ENCODE measurements at places on chromosomes 3 and 15.
A peak's percentile ranks its signal among the peaks of the same experiment; 100 is the strongest.

GRCh38 chr15:80483725-80484161 is 79.6 kb downstream of the ARNT2 start:
- no peak for DNase-seq

DNA sequence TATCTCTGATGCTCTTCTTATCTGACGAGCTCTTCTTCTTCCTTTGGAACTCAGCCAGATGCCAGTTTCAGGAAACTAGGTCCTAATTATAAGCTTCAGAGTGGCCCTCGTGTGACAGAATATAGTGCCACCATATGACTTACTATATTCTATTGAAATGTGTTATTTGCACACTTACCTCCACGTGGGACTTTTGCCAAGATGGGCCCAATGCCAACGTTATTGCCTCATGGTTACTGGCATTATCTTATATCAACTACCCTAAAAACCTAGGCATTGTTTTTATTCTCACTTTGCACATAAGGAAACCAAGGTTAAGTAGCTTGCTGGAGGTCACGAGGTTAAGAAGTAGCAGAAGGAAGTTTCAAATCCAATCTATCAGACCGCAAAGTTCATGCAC is 71.3 kb upstream of the SLCO3A1 start:
- DNase-seq: no peak

GRCh38 chr3:20916951-20917606 is 731.1 kb upstream of the SGO1 start:
- no peak for DNase-seq

- no peak for DNase-seq
Measured at GRCh38 chr15:67126551-67127330, 61.3 kb downstream of the SMAD3 start.

DNA sequence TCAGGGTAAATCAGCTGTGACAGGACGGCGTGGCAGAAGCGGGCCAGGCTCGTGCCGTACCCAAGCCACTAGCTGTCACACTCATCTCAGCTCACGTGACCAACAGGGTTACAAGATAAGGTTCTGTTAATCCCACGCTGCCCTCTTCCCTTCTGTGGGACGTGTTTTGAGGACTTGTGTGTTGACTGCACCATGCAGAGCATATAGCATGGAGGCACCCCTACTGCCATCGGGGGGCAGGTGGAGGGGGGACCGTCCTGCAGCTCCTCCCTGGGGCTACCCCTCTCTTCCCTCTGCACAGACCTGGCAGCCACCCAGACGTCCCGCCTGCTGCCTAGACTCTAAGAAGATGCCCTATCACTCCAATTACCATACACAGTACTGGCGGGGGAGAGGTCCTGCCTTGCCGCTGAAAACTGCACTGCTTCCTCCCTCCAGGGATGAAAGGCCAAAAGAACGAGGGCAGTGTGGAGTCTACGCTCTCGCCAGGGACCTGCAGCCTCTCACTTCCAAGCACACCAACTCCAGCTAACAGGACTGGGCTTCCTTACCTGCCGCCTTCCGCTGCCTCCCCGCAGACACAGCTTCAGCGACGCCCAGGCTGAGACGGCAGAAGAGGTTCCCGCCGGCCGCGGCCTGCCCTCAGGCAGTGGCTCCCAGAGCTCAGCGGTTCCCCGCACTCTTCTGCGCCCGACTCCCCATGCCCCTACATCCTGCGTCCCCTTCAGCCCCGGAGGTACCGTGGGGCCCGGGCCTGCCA is at the start of gene TNK2:
Gene TNK2, minus strand, starts transcription at position 618 of the 760 bp plus-strand sequence. CDS start 19,963 bp downstream, outside the sequence.
- DNase-seq: no peak

DNA sequence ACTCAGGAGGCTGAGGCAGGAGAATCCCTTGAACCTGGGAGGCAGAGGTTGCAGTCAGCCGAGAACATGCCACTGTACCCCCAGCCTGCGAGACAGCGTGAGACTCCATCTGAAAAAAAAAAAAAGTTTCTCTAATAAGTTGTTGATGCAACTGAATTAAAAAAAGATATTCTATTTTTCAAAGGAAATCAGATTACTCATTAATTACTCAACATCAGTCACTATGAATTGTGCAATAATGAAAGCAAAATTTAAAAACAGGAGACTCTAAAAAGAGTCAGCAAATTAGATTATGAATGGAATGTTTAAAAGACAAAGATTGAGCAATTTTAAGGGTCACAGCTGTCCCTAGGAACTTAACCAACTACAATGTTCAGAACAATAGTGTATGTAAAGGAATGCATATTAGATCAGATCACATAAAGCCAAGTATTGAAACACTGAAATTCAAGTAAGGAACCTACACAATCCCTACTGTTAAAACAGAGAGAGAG is 60.2 kb upstream of the SLC4A7 start:
- peak; percentile 90 for DNase-seq

GRCh38 chr15:49036650-49037545 is 9.3 kb downstream of the SECISBP2L start:
- peak; percentile 55 for DNase-seq

DNA sequence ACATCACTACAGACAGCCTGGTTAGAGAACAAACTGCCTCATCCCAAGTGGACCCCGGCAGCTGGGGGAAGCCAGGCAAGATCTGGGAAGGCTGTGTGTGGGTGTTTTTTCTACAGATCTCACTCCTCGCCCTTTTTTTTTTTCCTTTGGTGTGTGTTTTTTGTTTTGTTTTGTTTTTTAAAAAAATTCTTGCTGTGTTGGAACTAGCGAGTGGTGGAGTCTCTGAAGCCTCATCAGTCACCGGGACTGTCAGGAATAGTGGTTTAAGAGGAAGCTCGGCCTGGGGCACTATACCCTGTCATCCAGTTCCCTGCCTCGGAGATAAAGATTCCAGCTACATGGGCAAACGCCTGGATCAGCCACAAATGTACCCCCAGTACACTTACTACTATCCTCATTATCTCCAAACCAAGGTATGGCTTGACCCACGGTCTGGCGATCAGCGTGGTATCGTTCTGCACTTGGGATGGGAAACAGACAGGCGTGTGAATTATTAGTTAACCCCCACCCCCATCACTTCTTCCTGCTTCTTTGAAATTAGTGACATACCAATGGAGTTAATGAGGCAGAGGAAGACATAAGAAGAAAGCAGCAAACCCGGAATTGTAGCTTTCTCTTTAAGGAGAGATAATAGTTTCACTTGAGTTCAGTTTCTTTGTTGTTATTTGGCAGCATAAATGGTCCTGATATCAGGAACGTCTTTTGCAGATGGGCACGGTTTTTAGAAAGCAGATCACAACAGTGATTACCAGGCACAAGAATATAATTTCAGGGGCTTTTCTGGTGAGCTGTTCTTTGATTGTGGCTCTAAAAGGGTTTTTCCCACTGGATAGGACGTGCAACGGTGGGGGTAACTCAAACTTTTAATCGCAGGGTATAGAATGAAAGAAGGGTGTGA is 722 bp downstream of the RBMS3 start:
- peak; percentile 47 for DNase-seq

GRCh38 chr15:58136731-58137130 is 1.4 kb upstream of the AQP9 start:
- peak; percentile 83 for DNase-seq

GRCh38 chr15:76440441-76440840 is 103.9 kb downstream of the ISL2 start:
- DNase-seq: no peak

GRCh38 chr3:13407926-13408325 is 12.2 kb downstream of the NUP210 start:
- no peak for DNase-seq

- DNase-seq: no peak
Measured at GRCh38 chr3:80234706-80235105, 466.9 kb upstream of the ROBO1 start.

DNA sequence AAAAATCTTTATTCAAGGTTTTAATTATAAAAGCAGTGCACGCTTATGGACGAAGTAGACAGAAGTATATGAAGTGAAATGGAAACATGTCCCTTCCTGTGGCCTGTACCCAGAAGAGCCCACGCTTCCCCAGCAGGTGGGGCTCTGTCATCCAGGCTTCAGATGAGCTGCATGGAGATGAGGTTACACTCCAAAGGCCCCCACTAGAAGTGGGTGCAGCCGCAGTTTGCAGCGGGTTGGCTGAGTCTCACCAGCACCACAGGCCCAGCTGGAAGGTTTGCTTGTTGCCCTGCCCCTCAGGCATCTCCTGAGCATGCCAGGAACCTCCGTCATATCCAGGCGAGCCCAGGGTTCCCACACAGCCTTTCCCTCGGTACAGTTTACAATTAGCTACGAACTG is 33.1 kb downstream of the PRR20G start:
- DNase-seq: no peak

DNA sequence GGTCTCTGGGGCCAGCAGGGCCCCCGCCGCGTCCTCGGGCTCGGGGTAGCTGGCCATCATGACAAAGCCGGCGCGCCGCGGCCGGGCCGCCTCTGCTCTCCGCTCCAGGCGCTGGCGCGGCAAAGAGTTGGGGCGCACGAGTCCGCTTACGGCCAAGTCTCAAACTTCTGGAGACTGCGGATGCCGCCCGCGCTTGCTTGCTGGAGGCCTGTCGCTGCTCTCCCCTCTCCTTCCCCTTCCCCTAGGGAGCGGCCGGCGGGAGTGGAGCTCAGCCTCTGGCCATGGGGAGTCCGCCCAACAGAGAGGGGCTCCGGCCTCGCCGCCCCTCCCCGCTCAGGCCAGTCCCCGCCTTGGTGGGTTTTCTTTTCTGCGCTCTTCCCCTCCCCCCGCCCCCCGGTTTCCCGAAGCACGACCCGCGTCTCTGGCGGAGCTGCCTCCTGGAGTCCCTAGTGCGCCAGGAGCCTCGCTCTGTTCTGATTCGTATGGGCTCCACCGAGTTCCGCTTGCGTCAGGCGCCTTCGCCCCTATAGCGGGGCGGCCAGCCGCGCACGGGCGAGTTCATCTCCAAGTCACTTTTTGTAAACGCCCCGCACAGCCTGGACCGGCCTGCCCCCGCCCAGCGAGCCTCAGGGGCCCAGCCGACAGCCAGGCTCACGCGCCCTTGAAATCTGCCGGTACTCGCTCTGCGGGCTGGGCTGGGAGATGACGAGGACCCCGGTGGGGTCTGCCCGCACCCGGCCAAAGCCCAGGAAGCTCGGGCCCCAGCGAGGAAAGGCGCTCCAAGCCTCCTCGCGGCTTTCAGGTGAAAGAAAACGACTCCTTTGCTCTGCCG is at the start of the genes FOXL2 and FOXL2NB:
Gene FOXL2, minus strand, starts transcription at position 475 of the 832 bp plus-strand sequence. Its CDS starts 415 bp downstream, at position 60.
Gene FOXL2NB, plus strand, starts transcription at position 555 of the 832 bp plus-strand sequence. Its CDS starts 148 bp downstream, at position 703.
- DNase-seq: peak; percentile 60

- DNase-seq: peak; percentile 52
Measured at GRCh38 chr3:66486202-66486601, 14.6 kb downstream of the LRIG1 start.

DNA sequence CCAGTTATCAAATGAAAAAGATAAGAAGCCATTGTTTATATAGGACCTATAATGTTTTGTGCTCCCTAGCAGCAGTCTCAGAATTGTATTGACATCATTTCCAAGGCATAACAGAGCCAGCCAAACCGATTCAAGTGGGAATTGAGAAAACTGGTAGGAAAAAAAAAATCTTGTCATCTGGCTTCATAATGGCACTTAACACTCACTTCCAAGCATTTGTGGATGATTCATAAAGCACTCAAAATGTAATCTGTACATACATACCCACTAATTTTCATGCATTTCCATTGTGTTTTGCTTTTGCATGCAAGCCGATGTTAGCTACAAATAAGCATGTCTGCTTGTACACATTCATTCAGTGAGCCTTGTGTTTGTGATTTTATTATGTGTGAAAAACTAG is 18.6 kb upstream of the TRPC1 start:
- peak; percentile 5 for DNase-seq

GRCh38 chr15:76299786-76300185 is 11.5 kb downstream of the ETFA start:
- DNase-seq: no peak

DNA sequence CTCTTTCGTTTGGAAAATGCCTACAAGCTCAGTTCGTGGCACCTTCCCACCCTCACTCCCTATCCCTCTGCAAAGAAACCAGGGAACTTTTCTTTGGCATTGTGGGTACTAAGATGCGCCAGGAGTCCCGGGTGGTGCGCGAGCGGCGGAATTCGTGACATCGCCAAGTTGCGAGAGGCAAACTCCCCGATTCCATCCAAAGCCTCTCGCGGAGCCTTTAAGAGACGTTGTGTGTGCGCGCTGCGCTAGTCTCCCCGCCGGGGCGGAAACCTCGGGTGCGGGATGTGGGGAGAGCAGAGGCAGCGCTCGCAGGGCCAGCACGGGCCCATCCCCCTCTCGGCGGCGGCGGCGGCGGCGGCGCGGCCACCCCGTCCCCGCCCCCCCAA is 443 bp upstream of the NR2F2 start:
- DNase-seq: peak; percentile 81

GRCh38 chr3:4011166-4011565 is 211.9 kb downstream of the LRRN1 start:
- DNase-seq: no peak

DNA sequence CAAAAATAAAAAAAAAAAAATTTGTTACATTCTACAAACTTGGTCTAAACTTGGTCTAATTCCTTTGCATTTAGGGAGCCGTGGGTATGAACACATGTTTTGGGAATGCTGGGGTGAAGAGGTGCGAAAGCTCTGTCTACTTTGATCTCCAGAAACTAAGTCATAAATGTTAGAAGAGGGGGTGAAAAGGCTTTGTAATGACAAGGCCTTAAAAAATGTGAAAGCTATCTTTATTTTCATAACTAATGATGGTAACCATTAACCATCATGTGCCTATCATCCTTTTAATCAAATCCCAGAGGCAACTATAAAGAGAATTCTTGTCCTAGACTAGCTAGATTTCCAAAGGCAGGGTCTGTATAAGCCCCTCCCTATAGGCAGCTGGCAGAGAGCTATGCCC is 60.9 kb downstream of the PRICKLE2 start:
- no peak for DNase-seq

- DNase-seq: peak; percentile 69
Measured at GRCh38 chr3:79039192-79039591, 728.6 kb downstream of the ROBO1 start.

- DNase-seq: peak; percentile 99
Measured at GRCh38 chr3:158167737-158168557, 58.1 kb downstream of the RSRC1 start.

GRCh38 chr15:81776976-81777375 is 268.8 kb downstream of the MEX3B start:
- DNase-seq: no peak

- no peak for DNase-seq
Measured at GRCh38 chr15:67783303-67783702, 42.0 kb upstream of the SKOR1 start.

GRCh38 chr15:76105391-76105790 is 45.6 kb downstream of the TMEM266 start:
- no peak for DNase-seq

DNA sequence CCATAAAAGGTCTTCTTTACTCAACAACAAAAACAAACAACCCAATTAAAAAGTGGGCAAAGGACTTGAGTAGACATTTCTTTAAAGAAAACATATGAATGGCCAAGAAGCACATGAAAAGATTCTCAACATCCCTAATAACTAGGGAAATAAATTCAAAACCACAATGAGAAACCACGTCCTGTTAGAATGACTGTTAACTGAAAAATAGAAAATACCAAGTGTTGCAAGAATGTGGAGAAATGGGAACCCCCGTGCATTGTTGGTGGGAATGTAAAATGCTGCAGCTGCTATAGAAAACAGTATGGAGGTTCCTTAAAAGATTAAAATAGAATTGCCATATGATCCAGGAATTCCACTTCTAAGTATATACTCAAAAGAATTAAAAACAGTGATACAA is 34.8 kb downstream of the NMNAT3 start:
- DNase-seq: no peak
